Aorta (tissue), 5 donors: ENCODE measurements at places on chromosomes 1 and 21. TPM values are rescaled to one million over a fixed set of nuclear protein-coding genes. Genes with fewer than 3 reads are reported as not detected.

The CRYAA gene
- not detected for total RNA-seq

- no peak for DNase-seq
Measured at GRCh38 chr21:41277846-41278245, 38.8 kb upstream of the FAM3B start.

GRCh38 chr1:73662526-73662925 lies 535.5 kb downstream of the LRRIQ3 start:
- no peak for DNase-seq

DNA sequence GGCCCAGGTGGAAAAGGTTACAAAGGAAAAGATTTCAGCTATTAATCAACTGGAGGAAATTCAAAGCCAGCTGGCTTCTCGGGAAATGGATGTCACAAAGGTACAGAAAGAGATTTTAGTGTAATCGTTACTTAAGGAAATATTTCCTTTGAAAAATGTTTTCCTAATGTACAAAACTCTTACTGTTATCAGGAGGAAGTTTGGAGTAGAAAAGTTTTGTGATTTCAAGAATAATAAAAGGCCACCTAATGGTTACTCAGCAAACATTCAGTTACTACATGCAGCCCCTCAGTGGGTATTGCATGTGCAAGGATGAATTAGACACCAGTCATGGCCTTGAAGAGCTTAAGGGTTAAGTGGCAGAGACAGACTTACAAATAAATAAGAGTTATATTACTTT lies 85.2 kb downstream of the SDCCAG8 start:
- no peak for DNase-seq

GRCh38 chr1:98493469-98493868 lies 168.1 kb upstream of the SNX7 start:
- DNase-seq: no peak

The LCA5L gene
- 1.8 TPM for total RNA-seq

- no peak for DNase-seq
Measured at GRCh38 chr1:20982316-20982715, 194.4 kb downstream of the EIF4G3 start.

GRCh38 chr1:233627376-233627775 lies 13.5 kb downstream of the KCNK1 start:
- no peak for DNase-seq

DNA sequence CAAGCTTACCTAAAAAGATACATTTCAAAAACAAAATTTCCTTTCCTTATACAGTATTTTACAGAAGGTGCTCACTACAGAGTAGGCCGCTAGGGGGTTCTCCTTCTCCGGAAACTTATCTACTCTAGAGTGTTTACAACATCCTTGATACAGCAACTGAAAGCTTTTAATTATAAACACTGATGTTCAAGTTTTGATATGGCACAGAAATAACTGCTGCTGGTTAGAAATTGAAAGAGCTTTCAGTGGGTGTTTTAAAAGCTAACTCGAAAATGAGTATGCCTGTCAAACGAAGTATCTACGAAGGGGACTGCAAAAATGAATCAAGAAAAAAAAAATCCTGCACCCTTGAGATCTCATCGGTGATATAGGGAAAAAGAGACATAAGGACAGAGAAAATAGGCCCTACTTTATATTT lies 1.0 kb downstream of the YOD1 start:
- no peak for DNase-seq

DNA sequence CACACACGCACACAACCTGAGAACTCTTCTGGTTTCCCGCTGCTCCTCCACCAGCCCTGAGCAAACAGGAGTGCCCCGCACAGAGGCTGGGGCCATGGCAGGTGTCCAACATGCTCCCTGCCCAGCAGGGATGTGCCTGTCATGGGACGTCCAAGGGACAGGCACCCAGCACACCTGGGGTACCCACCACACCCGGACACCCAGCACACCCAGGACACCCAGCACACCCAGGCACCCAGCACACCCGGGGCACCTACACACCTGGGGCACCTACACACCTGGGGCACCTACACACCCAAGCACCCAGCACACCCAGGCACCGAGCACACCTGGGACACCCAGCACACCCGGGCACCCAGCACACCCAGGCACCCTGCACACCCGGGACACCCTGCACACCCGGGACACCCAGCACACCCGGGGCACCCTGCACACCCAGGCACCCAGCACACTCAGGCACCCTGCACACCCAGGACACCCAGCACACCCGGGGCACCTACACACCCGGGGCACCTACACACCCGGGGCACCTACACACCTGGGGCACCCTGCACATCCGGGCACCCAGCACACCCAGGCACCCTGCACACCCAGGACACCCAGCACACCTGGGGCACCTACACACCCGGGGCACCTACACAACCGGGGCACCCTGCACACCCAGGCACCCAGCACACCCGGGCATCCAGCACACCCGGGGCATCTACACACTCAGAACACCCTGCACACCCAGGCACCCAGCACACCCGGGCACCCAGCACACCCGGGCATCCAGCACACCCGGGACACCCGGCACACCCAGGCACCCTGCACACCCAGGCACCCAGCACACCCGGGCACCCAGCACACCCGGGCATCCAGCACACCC lies 37.9 kb downstream of the UBE2G2 start:
- no peak for DNase-seq

The CDK11B gene
- total RNA-seq: 27.0 TPM

The CELSR2 gene
- 4.2 TPM for total RNA-seq

The ASCL5 gene
- total RNA-seq: not detected

- DNase-seq: no peak
Measured at GRCh38 chr1:67201891-67202290, 35.6 kb downstream of the IL23R start.

The HSD3B1 gene
- not detected for total RNA-seq

GRCh38 chr1:40749817-40750216 lies 33.8 kb upstream of the KCNQ4 start:
- DNase-seq: no peak

- no peak for DNase-seq
Measured at GRCh38 chr21:36379251-36379650, 5.9 kb upstream of the CHAF1B start.

- DNase-seq: no peak
Measured at GRCh38 chr1:156099282-156099681, 15.2 kb upstream of the LMNA start.

GRCh38 chr1:75444220-75444619 lies 166.7 kb downstream of the SLC44A5 start:
- DNase-seq: no peak

- no peak for DNase-seq
Measured at GRCh38 chr1:73832276-73833181, 365.4 kb downstream of the LRRIQ3 start.

GRCh38 chr1:228163776-228164519 lies 1.7 kb upstream of the IBA57 start:
- DNase-seq: no peak

DNA sequence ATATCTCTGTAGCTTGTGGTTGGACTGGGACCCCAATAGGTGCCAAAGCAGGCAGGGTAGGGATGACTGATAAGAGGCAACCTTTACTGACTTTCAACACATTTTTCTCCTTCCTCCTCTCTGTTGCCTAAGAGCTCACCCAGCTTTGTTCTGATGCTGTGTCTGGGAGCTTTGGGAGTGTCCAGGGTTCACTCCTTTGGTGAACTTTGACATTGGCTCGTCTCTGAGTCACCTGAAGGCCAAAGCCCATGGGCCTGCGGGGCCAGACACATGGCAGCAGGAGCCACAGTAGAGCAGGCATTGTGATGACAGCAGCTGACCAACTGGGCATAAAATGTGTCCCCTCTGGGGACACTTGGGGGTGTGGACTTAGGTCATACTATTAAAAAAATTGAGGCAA lies 99.5 kb upstream of the ZNF644 start:
- no peak for DNase-seq

- peak; percentile 49 for DNase-seq
Measured at GRCh38 chr1:211735208-211736170, 60.1 kb upstream of the NEK2 start.

The PADI1 gene
- total RNA-seq: not detected
